Endothelial cell of umbilical vein (primary cell): ENCODE measurements at places on chromosomes 6 and 20. TPM values are rescaled to one million over a fixed set of nuclear protein-coding genes. Genes with fewer than 3 reads are reported as not detected.

- H3K27ac ChIP-seq: no peak overlapping the region
- no peaks in the 10 kb centered on the region for H3K36me3 ChIP-seq
- no peaks in the 10 kb centered on the region for H3K4me1 ChIP-seq
Observed at GRCh38 chr20:51862796-51863195, 60.5 kb upstream of the SALL4 start.

DNA sequence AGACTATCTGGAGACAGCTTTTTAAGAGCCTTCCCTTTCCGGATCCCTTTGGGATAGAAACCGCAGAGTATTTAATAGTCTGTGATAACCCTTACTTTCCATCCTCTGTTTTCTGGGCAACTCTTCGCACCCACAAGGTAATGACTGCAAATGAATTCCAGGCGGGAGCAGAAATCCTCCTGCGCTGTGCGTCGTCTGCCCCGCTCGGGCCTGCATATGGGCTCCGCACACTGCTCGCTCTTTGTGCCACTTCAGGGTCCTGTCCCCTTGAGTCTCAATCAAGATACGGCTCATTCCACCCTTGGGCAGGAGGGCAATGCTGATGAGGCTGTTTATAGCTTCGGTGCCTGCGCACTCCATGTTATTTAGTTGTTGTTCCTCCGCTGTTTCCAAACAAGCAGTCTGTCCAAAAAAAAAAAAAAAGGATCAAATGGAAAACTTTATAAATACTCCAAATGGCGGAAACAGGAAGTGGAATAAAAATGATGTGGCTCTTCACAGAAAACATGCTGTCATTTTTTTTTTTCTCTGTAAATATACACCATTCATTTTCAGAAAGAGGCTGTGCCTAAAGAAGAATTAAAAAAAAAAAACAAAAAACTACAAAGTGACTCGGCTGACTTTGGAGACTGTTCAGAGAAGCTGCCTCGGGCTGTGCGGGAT lies 169.6 kb upstream of the GMDS start:
- H3K4me3 ChIP-seq: no peak overlapping the region
- H3K27ac ChIP-seq: no peak overlapping the region
- H3K36me3 ChIP-seq: no peaks in the 10 kb centered on the region

DNA sequence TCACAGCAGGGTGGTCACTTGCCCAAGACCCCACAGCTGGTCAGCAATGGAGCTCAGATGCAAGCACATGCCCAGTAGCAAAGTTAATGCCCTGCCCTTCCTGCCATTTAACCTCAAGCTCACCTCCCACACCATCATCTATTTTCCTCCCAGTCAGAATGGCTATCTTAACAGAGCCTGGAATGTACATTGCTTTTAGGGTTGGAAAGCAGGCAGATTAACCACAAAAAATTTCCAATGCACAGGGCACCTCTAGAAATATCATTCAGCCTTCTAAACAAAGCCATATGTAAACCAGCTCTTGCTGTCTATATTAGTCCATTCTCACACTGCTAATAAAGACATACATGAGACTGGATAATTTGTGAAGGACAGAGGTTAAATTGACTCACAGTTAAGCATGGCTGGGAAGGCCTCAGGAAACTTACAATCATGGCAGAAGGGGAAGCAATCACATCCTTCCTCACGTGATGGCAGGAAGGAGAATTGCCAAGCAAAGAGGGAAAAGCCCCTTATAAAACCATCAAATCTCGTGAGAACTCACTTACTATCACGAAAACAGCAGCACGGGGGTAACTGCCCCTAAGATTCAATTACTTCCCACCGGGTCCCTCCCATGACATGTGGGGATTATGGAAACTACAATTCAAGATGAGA lies 106.9 kb downstream of the FYN start:
- no peak for DNase-seq
- H3K36me3 ChIP-seq: no peaks in the 10 kb centered on the region
- H3K27ac ChIP-seq: no peak overlapping the region
- no peaks in the 10 kb centered on the region for H3K27me3 ChIP-seq
- peaks cover 18% of the 10 kb centered on the region for H3K4me1 ChIP-seq
- H3K4me3 ChIP-seq: no peak overlapping the region

The FOXF2 gene
- not detected in 2 replicates for total RNA-seq

- no peak overlapping the region for H3K27ac ChIP-seq
- no peaks in the 10 kb centered on the region for H3K27me3 ChIP-seq
- DNase-seq: no peak
- no peaks in the 10 kb centered on the region for H3K36me3 ChIP-seq
- no peaks in the 10 kb centered on the region for H3K4me1 ChIP-seq
Observed at GRCh38 chr20:21031666-21032065, 74.5 kb downstream of the LINC00237 start.

GRCh38 chr20:8631271-8631670 lies 437.6 kb upstream of the PLCB4 start:
- no peaks in the 10 kb centered on the region for H3K36me3 ChIP-seq
- no peak for DNase-seq
- peaks cover 4% of the 10 kb centered on the region for H3K4me1 ChIP-seq
- H3K4me3 ChIP-seq: no peak overlapping the region
- no peaks in the 10 kb centered on the region for H3K27me3 ChIP-seq
- no peak overlapping the region for H3K27ac ChIP-seq

GRCh38 chr6:116191881-116192280 lies 62.0 kb downstream of the TSPYL4 start:
- no peak for DNase-seq
- no peak overlapping the region for H3K4me3 ChIP-seq
- no peaks in the 10 kb centered on the region for H3K36me3 ChIP-seq
- no peaks in the 10 kb centered on the region for H3K4me1 ChIP-seq
- no peak overlapping the region for H3K27ac ChIP-seq
- no peaks in the 10 kb centered on the region for H3K27me3 ChIP-seq

- H3K36me3 ChIP-seq: no peaks in the 10 kb centered on the region
- peak; percentile 63 for DNase-seq
Observed at GRCh38 chr20:31569163-31570020, 35.7 kb upstream of the ID1 start.

The FKBP5 gene
- 56.8 and 70.6 TPM in 2 replicates for total RNA-seq

DNA sequence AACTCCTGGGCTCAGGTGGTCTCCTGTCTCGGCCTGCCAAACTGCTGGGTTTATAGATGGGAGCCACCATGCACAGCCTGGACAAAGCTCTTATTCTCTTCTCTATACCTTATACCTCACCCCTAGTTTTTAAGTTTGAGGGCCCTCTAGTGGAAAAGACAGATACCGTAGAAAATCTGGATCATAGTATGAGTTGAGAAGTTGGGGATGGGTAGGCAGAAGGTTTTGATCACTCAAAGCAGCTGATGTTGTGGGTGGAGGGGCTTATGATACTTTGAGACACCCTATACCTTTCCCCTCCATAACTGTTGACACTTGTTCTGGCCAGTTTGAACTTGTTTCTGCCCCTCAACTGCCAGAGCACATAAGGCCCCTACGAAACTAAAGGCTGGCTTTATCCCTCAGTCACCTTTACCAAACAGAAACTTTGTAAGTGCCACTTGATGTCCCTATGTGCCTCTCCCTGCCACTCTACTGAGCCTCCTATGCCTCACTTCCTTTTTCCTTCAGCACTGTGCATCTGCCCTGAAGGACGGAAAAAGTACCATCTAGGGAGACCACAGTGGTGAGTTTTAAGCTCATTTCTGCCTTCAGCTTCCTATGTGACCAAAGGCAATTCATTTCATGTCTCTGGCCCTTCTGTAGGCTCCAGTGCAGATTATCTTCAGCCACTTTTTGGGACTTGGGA lies 28.6 kb downstream of the RALY start:
- peak; percentile 35 for DNase-seq
- no peaks in the 10 kb centered on the region for H3K27me3 ChIP-seq
- no peak overlapping the region for H3K4me3 ChIP-seq

GRCh38 chr6:111837007-111837406 lies 36.2 kb downstream of the FYN start:
- no peaks in the 10 kb centered on the region for H3K27me3 ChIP-seq
- H3K36me3 ChIP-seq: no peaks in the 10 kb centered on the region
- peaks cover 8% of the 10 kb centered on the region for H3K4me1 ChIP-seq
- H3K27ac ChIP-seq: no peak overlapping the region

The ALDH8A1 gene
- 0.58 and 0.95 TPM in 2 replicates for total RNA-seq

DNA sequence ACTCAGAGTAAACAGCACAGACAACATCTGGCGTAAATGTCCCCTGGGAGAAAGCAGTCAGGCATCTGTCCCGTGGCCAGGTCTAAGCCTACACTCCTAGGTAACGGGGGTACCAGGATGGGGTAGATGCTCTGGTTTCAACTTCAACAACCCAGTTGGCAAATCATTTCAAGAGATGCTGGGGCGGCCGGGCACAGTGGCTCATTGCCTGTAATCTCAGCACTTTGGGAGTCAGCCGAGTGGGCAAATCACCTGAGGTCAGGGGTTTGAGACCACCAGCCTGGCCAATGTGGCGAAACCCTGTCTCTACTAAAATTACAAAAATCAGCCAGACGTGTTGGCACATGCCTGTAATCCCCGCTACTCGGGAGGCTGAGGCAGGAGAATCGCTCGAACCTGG lies 12.3 kb downstream of the PREX1 start:
- H3K27ac ChIP-seq: no peak overlapping the region
- H3K4me3 ChIP-seq: no peak overlapping the region
- H3K4me1 ChIP-seq: peaks cover 33% of the 10 kb centered on the region
- peaks cover 8% of the 10 kb centered on the region for H3K36me3 ChIP-seq
- no peak for DNase-seq
- no peaks in the 10 kb centered on the region for H3K27me3 ChIP-seq

DNA sequence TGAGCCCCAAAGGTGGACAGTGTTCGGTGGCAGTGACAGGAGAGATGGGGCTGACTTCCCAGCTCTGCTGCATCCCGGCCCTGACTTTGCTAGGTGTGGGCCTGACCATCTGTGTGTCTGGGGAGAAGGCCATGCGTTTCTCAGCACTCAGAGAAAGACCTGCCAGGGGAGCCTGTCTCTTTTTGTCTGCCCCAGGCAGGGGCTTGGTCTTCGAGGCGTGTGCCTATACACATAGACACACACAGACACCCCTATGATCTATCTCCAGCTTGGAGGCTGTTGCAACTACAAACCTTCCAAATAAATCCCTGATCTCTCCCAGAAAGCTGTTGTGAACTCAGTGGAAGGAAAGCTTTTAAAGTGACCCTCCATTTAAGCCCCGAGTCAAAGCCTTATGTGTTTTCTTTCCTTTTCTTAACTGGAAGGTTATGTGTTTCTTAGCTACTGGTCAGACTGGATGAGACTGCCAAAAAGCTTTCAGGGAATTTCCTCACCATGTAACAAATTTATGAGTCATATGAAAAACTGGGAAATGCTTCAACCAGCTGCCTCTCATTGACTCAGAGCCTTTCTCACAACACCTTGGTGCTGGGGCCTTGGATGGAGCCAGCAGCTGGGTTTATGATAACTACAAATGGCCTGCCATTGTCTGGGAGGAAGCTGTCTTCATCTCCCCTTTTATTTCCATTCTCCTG lies 102.6 kb downstream of the CDC5L start:
- peak overlapping the region; percentile 94 for H3K27ac ChIP-seq
- no peaks in the 10 kb centered on the region for H3K36me3 ChIP-seq
- peak overlapping the region; percentile 39 for H3K4me3 ChIP-seq
- peak; percentile 97 for DNase-seq

- H3K4me1 ChIP-seq: no peaks in the 10 kb centered on the region
- no peaks in the 10 kb centered on the region for H3K27me3 ChIP-seq
- peaks cover 7% of the 10 kb centered on the region for H3K36me3 ChIP-seq
- DNase-seq: no peak
- H3K27ac ChIP-seq: no peak overlapping the region
Observed at GRCh38 chr6:16248271-16248853, 10.0 kb downstream of the GMPR start.

The ENPP5 gene
- total RNA-seq: not detected in 2 replicates
